Psoas muscle (tissue), 8 donors: ENCODE measurements at places on chromosomes 13 and 19. TPM values are rescaled to one million over a fixed set of nuclear protein-coding genes. Genes with fewer than 3 reads are reported as not detected.

The RNF225 gene
- total RNA-seq, result not detected

The ATP1A3 gene
- total RNA-seq, result 0.24 TPM

The CBLC gene
- total RNA-seq, result 0.34 TPM

The ZNF529 gene
- 10.4 TPM for total RNA-seq

The THOP1 gene
- total RNA-seq, result 52.7 TPM

The HIPK4 gene
- not detected for total RNA-seq

The FXYD5 gene
- total RNA-seq, result 14.8 TPM

The CERS1 gene
- 6.1 TPM for total RNA-seq

The NKG7 gene
- 0.62 TPM for total RNA-seq

GRCh38 chr19:2779121-2779740 lies 3.8 kb downstream of the SGTA start:
- H3K27ac ChIP-seq, result peak overlapping the region; percentile 76
- no peak overlapping the region for H3K4me3 ChIP-seq
- H3K4me1 ChIP-seq, result peaks cover 72% of the 10 kb centered on the region
- no peaks in the 10 kb centered on the region for H3K27me3 ChIP-seq
- H3K36me3 ChIP-seq, result no peaks in the 10 kb centered on the region

- no peaks in the 10 kb centered on the region for H3K36me3 ChIP-seq
- H3K27me3 ChIP-seq, result no peaks in the 10 kb centered on the region
- H3K27ac ChIP-seq, result no peak overlapping the region
- H3K4me1 ChIP-seq, result no peaks in the 10 kb centered on the region
- no peak overlapping the region for H3K4me3 ChIP-seq
- DNase-seq, result no peak
Measured at GRCh38 chr13:77861741-77862140, 56.9 kb downstream of the EDNRB start.

GRCh38 chr13:33874871-33875270 lies 56.9 kb downstream of the RFC3 start:
- H3K27me3 ChIP-seq, result no peaks in the 10 kb centered on the region
- no peak overlapping the region for H3K4me3 ChIP-seq
- no peak for DNase-seq
- H3K36me3 ChIP-seq, result no peaks in the 10 kb centered on the region
- no peak overlapping the region for H3K27ac ChIP-seq

DNA sequence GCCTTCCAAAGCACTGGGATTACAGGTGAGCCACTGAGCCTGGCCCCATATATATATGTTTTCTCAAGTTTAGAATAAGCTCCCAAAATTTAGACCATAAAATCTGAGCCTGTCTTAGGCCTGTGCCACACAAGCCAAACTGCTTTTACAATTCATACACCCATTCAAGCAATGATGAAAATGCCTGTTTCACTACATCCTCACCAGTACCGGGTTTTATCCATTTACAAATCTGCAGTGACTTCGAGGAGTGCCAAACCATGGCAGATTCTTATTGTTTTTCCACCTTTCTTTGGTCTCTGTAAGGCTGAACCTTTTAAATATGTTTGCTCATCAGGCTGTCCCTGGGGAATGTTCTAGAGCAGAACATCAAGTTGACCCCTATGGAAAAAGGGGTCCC lies 9.6 kb upstream of the NFIC start:
- no peak for DNase-seq
- no peak overlapping the region for H3K4me3 ChIP-seq
- H3K27ac ChIP-seq, result no peak overlapping the region
- H3K4me1 ChIP-seq, result peaks cover 14% of the 10 kb centered on the region
- H3K27me3 ChIP-seq, result no peaks in the 10 kb centered on the region
- no peaks in the 10 kb centered on the region for H3K36me3 ChIP-seq

DNA sequence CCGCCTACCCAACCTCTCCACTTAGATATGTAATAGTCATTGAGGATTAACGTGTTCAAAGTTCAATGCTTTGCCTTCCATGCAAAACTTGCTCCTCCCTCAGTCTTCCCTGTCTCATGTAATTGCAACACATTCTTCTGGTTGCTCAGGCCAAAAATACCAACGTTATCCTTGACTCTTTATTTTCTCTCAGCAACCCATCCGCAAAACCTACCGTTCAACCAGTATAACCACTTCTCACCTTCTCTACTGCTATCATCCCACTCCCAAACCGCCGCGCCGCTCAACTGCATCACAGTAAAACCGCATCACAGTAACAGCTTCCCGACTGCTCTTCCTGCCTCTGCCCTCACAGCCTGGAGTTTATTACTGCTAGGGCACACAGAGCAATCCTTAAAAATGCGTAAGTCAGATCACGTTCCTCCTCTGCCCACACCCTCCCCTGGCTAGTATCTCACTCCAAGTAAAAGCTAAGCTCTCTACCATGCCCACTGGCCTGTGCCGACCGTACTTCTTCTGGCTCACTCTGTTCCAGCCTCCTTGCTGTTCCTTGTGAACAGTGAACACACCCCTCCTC lies 8.2 kb downstream of the MTIF3 start:
- H3K27me3 ChIP-seq, result no peaks in the 10 kb centered on the region
- H3K27ac ChIP-seq, result no peak overlapping the region
- no peak overlapping the region for H3K4me3 ChIP-seq
- peaks cover 16% of the 10 kb centered on the region for H3K4me1 ChIP-seq
- peaks cover 55% of the 10 kb centered on the region for H3K36me3 ChIP-seq
- no peak for DNase-seq

GRCh38 chr13:97003071-97003470 lies 8.8 kb upstream of the OXGR1 start:
- no peaks in the 10 kb centered on the region for H3K36me3 ChIP-seq
- H3K27me3 ChIP-seq, result peaks cover 10% of the 10 kb centered on the region
- no peak overlapping the region for H3K4me3 ChIP-seq
- no peak for DNase-seq

DNA sequence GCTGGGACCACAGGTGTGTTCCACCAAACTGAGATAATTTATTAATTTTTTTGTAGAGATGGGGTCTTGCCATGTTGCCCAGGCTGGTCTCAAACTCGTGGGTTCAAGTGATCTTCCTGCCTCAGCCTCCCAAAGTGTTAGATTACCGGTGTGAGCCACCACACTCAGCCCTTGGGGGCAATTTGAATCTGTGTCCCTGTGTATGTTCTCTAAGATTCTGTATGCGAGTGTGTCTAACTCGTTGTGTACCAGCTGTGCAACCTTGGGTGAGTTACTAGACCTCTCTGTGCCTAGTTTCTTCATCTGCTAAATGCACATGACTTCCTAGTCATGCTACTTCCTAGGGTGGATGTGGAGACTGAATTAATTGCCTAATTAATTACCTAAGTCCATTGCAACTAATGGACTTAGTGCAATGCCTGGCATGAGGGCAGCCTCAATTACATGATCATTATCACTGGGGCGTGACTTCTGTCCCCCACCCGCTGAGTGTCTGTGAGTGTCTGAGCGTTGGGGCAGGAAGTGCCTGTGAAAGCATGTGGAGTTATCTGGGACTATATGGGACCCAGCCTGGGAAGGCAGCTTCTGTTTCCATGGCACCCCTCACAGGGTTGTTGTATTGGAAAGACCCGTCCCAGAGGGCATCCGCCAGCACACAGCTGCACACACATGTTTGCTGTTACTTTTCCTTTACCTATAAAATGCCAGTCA lies 1.8 kb upstream of the NCCRP1 start:
- peaks cover 23% of the 10 kb centered on the region for H3K27me3 ChIP-seq
- H3K4me1 ChIP-seq, result no peaks in the 10 kb centered on the region
- no peak for DNase-seq
- H3K36me3 ChIP-seq, result no peaks in the 10 kb centered on the region
- H3K4me3 ChIP-seq, result no peak overlapping the region

DNA sequence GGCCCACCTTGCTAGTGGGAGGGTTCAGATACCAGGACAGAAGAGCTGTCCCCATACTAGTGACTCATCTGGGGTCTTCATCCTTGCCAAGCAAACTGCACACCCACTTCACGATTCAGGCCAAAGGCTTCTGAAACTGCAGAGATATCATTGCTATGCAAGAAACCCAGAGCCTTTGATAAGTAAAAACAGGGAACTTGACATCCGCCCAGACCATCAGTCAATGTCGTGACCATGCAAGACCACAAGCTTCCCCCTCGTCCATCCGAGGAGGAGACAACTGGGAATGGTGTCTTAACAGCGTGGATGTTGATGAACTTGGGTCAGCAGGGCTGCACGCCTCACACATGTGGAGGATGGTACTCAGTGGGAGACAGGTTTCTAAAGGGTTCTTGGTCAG lies 58.0 kb downstream of the ABCC4 start:
- peaks cover 4% of the 10 kb centered on the region for H3K4me1 ChIP-seq
- no peak overlapping the region for H3K4me3 ChIP-seq

DNA sequence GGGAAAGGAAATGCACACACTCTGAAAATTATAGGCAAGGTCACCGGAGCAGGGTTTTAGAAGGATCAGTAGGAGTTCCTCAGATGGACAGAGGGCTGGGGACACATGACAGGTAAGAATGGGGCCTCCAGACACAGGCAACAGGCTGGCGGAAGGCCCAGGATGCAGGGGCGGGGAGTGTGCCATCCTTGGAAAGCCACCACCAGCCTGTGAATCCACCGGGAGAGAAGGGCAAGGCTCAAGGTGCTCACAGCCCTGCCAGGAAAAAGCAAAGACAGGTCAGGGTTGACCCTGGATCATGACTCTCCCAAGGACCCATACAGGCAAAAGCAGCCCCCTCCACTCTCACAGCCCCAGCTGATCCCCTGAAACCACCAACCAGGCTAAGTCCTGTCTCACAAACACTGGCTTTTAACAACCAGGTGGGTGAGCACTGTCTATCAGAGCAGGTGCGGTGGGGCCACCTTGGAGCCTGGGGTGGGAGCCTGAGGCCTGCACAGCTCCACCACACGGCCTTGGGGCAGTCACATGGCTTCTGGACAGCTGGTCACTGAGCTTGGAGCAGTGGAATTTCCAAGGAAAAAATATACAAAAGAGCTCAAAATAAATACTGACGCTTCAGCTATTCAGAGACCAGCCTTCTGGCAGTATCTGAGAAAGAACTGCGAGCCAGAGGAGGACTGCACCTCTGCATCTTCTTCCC lies 35.2 kb upstream of the ISYNA1 start:
- DNase-seq, result no peak
- peaks cover 79% of the 10 kb centered on the region for H3K4me1 ChIP-seq
- H3K27me3 ChIP-seq, result no peaks in the 10 kb centered on the region

GRCh38 chr13:106518512-106518911 lies 16.9 kb downstream of the EFNB2 start:
- no peaks in the 10 kb centered on the region for H3K27me3 ChIP-seq
- H3K4me3 ChIP-seq, result no peak overlapping the region
- H3K27ac ChIP-seq, result no peak overlapping the region
- H3K4me1 ChIP-seq, result peaks cover 14% of the 10 kb centered on the region
- H3K36me3 ChIP-seq, result no peaks in the 10 kb centered on the region

- H3K4me1 ChIP-seq, result no peaks in the 10 kb centered on the region
- no peaks in the 10 kb centered on the region for H3K36me3 ChIP-seq
- H3K4me3 ChIP-seq, result no peak overlapping the region
- DNase-seq, result no peak
Measured at GRCh38 chr13:84896128-84896527, 903.1 kb downstream of the SLITRK6 start.

GRCh38 chr19:49272204-49272603 lies 52.8 kb downstream of the SLC6A16 start:
- no peak for DNase-seq
- H3K36me3 ChIP-seq, result no peaks in the 10 kb centered on the region
- H3K27me3 ChIP-seq, result no peaks in the 10 kb centered on the region
- H3K4me1 ChIP-seq, result no peaks in the 10 kb centered on the region

GRCh38 chr19:18251587-18252369 lies 22.5 kb downstream of the IQCN start:
- no peak overlapping the region for H3K27ac ChIP-seq
- no peak overlapping the region for H3K4me3 ChIP-seq
- H3K36me3 ChIP-seq, result no peaks in the 10 kb centered on the region
- H3K27me3 ChIP-seq, result no peaks in the 10 kb centered on the region

GRCh38 chr13:39788102-39788501 lies 132.6 kb downstream of the COG6 start:
- no peaks in the 10 kb centered on the region for H3K4me1 ChIP-seq
- H3K36me3 ChIP-seq, result no peaks in the 10 kb centered on the region
- no peak overlapping the region for H3K4me3 ChIP-seq
- H3K27me3 ChIP-seq, result no peaks in the 10 kb centered on the region
- H3K27ac ChIP-seq, result no peak overlapping the region
- no peak for DNase-seq

DNA sequence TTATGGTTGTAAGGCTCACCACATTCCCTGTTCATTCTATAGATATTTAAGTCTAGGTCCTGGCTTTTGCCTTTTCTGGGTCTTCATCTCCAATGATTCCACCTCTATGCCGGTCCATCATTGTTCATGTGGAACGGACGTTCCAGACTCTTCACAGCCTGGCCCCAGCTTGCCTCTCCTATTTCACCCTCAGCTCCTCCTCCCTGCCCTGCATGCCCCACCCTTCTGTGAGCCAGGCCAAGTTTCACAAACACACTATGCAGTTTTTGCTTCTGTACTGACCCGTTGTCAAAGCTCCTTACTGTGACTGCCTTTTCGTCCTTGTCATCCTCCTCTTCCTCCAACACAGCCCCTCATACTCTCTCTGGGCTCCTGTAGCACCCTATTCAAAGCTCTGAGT lies 31.3 kb downstream of the TEX26 start:
- no peaks in the 10 kb centered on the region for H3K36me3 ChIP-seq
- no peaks in the 10 kb centered on the region for H3K27me3 ChIP-seq
- no peak for DNase-seq
- no peak overlapping the region for H3K4me3 ChIP-seq

DNA sequence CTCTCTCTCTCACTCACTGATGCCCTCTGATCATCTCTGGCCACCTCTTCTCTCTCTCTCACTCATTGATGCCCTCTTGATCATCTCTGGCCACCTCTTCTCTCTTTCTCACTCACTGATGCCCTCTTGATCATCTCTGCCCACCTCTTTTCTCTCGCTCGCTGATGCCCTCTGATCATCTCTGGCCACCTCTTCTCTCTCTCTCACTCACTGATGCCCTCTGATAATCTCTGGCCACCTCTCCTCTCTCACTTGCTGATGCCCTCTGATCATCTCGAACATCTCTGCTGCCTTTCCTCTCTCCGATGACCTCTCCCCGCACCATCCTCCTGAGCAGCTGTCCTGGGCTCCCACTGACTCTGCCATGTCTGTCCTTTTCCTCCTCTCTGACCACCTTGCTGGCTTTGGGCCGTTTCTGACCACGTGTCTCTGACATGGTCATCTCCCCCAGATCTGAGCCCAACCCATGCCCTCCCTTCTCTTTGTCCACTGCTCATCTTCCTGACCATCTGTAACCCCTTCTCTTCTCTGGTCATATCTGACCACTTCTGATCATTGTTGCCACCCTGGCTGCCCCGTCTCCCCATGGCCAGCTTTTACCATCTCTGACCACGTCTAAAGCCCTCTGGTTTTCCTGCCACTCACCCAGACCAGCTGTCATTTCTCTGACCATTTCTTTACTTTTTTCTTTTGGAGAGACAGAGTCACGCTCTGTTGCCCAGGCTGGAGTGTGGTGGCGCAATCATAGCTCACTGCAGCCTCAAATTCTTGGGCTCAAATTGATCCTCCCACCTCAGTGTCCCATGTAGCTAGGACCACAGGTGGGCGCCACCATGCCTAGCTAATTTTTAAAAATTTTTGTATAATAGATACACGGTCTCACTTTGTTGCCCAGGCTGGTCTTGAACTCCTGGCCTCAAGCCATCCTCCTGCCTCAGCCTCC lies 2.4 kb downstream of the LRFN3 start:
- peaks cover 20% of the 10 kb centered on the region for H3K4me1 ChIP-seq
- no peak overlapping the region for H3K27ac ChIP-seq
- DNase-seq, result no peak
- no peaks in the 10 kb centered on the region for H3K27me3 ChIP-seq
